Mammary epithelial cell (primary cell): ENCODE measurements at places on chromosomes 13 and 19. TPM values are rescaled to one million over a fixed set of nuclear protein-coding genes. Genes with fewer than 3 reads are reported as not detected.
A peak's percentile ranks its signal among the peaks of the same experiment; 100 is the strongest.

- DNase-seq = peak; percentile 57
Observed at GRCh38 chr19:3319643-3320353, 46.6 kb upstream of the NFIC start.

GRCh38 chr19:29685326-29685725 is 20.1 kb downstream of the PLEKHF1 start:
- peak; percentile 31 for DNase-seq

DNA sequence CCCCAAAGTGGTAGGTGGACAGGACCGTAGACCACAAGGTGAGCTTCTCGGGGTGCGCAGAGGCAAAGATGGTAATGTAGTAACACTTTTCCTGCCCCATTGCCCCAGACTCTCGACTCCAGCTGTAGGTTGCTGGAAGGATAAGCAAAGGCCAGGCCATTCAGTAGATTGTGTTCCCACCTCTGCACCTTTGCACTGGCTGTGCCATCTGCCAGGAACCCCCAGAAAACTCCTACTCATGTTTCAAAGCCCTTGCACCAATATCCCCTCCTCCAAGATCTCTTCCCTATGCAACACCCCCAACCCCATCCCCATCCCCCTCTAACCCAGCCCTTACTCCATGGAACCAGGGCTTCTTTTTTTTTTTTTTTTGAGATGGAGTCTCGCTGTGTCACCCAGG is 18.3 kb downstream of the IL12RB1 start:
- no peak for DNase-seq

DNA sequence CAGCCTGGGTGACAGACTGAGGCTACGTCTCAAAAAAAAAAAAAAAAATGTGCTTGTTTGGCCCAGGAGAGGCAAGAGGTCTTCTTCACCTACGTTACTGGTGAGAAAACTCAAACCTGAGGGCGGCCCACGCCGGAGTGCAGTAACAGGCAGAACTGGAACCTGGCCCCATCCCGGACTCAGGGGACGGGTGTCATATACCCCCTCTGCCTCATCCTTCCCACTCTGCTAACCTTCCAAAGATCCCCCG is 414 bp upstream of the ADAT3 start:
- DNase-seq = no peak

GRCh38 chr13:79703772-79704171 is 222.8 kb downstream of the NDFIP2 start:
- DNase-seq = no peak

- no peak for DNase-seq
Observed at GRCh38 chr13:41880966-41881365, 79.9 kb downstream of the VWA8 start.

GRCh38 chr19:40277356-40278059 is 7.6 kb downstream of the AKT2 start:
- DNase-seq = no peak

DNA sequence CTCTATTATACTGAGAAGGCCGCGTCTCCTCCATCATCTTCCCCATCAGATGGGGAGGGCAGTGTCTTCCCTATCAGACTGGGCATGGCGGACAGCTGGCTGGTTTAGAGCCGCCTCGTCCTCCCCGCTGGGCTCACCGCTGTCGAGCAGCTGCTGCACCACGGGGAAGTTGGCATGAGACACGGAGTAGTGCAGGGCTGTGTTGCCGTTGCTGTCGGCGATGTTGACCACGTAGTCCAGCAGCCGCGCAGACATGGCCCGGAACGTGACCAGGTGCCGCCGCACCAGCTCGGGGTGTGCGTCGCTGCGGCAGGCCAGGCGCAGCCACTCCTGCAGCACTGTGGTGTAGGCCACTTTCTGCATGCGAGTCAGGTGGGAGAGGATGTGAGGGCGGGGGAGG is 18.8 kb upstream of the SPC24 start:
- DNase-seq = no peak

DNA sequence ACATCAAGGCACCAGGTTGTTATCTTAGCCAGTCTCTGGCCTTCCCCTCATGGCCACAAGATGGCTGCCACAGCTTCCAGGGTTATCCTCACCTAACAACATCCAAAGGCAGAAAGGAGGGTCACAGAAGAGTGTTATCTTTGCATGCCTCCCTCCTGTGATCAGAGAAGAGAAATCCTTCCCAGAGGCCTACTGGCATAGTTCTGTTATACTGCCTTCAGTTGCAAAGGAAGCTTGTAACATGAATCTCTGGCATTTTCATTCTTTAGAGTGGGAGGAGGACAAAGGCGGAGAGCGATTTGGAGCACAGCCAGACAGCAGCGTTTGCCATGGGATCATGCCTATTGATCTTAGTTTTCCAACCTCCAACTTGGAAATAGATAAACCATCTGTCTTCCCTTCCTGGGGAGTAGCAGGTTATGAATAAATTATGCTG is 135.7 kb downstream of the DNAJC15 start:
- no peak for DNase-seq

DNA sequence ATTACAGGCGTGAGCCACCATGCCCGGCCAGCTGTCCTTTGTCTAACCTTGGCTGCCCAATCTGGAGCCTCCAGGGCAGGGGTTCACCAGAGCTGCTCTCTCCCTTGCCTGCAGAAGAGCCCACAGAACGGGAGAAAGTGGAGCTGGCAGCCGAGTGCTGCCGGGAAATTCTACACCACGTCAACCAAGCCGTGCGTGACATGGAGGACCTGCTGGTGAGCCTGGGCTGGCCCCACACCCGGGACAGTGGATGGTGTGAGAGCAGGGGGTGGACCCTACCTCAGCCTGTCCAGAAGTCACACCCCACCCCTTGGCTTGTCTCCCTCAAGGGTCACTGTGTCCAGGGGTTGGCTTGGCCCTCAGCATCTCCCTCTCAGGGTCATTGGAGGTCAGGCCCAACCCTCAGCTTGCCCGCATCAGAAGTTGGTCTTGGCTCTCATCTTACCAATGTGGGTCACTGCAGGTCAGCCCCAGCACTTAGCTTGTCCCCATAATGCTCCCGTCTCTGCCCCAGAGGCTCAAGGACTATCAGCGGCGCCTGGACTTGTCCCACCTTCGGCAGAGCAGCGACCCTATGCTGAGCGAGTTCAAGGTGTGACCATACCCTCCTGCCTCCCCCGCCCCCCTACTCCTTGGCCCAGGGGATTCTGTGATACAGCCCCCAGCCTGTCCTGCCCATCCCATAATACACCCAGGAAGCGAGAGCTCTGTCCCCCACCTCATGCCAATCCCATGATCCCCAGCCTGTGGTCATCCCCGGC is 20.4 kb downstream of the ARHGEF1 start:
- DNase-seq = no peak

DNA sequence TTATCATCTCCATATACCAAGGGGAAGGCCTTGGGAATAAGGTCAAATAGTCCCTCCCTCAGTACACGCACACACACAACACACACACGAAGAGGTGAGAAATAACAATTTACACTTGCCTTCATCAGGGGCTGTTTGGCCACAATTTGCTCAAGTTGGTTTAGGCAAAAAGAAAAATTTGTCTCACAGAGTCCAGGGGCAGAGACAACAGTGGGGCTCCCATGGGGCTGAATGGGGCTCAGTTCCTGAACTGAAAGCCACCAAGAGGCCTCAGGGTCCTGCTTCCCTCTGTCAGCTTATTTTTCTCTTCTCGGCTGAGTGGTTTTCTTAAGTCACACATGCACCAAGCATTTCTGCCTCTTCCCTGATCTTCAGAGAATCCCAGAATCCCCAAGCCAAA is 35.5 kb downstream of the PCDH8 start:
- DNase-seq = no peak

DNA sequence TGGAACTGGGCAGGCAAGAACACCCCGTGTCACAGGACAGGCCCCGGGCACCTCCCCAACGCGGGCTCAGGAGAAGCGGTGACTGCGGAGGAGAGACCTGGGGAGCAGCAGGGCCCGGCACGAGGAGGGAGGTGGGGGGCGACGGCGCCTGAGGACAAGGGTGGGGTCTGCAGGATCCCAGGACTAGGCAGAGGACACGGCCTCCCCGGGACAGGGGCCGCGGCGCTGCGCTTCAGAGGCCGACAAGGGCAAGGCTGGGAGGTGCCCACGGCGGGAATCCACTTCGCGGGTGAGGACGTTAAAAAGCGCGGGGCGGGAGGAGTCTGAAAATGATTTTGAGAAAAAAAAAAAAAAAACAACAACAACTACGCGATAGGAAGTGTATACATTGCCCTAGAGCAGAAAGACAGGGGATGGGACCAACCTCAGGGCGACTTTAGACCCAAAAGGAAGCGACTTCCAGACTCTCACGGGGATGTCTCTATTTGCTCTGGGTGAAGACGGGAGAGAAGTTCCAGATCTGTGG is 44.9 kb downstream of the ZNF611 start:
- no peak for DNase-seq

- DNase-seq = no peak
Observed at GRCh38 chr19:30224689-30225606, 147.2 kb upstream of the ZNF536 start.

Gene PLEKHJ1
- 33.0 TPM for total RNA-seq

Gene CACNG8
- not detected in 2 replicates for total RNA-seq

Gene ZNF154
- total RNA-seq = 0.21 and 0.42 TPM in 2 replicates

Gene GJB2
- 126 TPM for total RNA-seq

Gene CBY2
- not detected for total RNA-seq

Gene ERCC2
- total RNA-seq = 17.7 TPM

Gene FAM216B
- total RNA-seq = not detected
